ENCODE measurements at places on chromosomes 2 and 18. TPM values are rescaled to one million over a fixed set of nuclear protein-coding genes. Genes with fewer than 3 reads are reported as not detected.

Gene TUBA3E
- not detected for total RNA-seq

Gene ALPI
- not detected for total RNA-seq

Gene SOWAHC
- total RNA-seq: 1.7 TPM

Gene UNC80
- not detected for total RNA-seq

Gene ANKRD30B
- total RNA-seq: not detected

Gene RAX
- total RNA-seq: 0.32 TPM

Gene CLHC1
- 12.3 TPM for total RNA-seq

Gene TBR1
- not detected for total RNA-seq

Gene KCNE4
- total RNA-seq: not detected

- H3K27ac ChIP-seq: no peak overlapping the region
- no peak overlapping the region for H3K4me3 ChIP-seq
- no peaks in the 10 kb centered on the region for H3K4me1 ChIP-seq
- H3K36me3 ChIP-seq: no peaks in the 10 kb centered on the region
- no peak for DNase-seq
Observed at GRCh38 chr2:238975408-238975807, 127.5 kb downstream of the TWIST2 start.

- peaks cover 32% of the 10 kb centered on the region for H3K4me1 ChIP-seq
- no peak overlapping the region for H3K4me3 ChIP-seq
- DNase-seq: no peak
Observed at GRCh38 chr2:30149976-30150375, 3.2 kb downstream of the YPEL5 start.

DNA sequence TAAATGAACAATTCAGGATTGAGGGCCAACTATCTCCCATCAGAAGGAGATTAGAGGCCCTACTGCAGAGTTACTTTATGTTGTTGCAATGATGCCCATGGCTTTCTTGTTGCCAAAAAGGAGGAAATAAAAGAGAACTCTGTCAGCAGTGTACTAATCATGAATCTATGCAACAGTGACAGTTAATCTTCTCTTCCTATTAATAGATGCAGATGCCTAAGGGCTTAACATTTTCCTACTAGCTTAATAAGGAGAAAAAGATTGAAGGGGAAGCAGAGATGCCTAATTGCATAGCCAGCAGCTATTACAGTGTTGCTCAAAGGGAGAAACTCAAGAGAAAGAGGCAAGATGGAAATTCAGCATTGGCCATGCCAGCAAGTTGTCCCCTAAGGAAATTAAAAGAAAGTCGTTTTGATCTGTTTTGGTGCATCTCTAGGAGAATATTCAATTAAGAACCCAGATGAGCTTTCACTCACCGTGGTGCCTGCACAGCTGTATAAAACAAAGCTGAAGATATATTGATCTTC, 107.1 kb upstream of the KCNJ3 start:
- no peaks in the 10 kb centered on the region for H3K27me3 ChIP-seq
- no peak overlapping the region for H3K27ac ChIP-seq
- DNase-seq: no peak
- H3K4me1 ChIP-seq: no peaks in the 10 kb centered on the region
- H3K36me3 ChIP-seq: no peaks in the 10 kb centered on the region
- no peak overlapping the region for H3K4me3 ChIP-seq

DNA sequence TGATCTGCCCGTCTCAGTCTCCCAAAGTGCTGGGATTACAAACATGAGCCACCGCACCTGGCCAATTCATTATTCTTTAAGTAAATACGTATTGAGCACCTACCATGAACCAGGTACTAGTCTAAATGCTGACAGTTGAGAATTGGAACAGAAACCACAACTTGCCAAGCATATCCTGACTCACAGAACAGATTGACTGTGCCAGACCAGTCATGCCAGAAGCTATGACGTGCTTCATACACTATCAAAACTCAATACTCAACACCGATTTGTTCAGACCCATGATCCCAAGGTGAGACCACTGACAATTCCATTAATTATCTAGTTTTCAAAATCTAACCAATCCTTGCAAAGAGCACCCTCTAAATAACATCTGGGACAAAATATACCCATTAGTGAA, 148.6 kb downstream of the B3GNT2 start:
- no peak overlapping the region for H3K27ac ChIP-seq
- no peaks in the 10 kb centered on the region for H3K36me3 ChIP-seq
- no peaks in the 10 kb centered on the region for H3K27me3 ChIP-seq
- DNase-seq: no peak

GRCh38 chr2:164705412-164706167, 84.3 kb upstream of the GRB14 start:
- no peaks in the 10 kb centered on the region for H3K4me1 ChIP-seq
- H3K27ac ChIP-seq: no peak overlapping the region
- no peaks in the 10 kb centered on the region for H3K27me3 ChIP-seq
- no peak overlapping the region for H3K4me3 ChIP-seq

DNA sequence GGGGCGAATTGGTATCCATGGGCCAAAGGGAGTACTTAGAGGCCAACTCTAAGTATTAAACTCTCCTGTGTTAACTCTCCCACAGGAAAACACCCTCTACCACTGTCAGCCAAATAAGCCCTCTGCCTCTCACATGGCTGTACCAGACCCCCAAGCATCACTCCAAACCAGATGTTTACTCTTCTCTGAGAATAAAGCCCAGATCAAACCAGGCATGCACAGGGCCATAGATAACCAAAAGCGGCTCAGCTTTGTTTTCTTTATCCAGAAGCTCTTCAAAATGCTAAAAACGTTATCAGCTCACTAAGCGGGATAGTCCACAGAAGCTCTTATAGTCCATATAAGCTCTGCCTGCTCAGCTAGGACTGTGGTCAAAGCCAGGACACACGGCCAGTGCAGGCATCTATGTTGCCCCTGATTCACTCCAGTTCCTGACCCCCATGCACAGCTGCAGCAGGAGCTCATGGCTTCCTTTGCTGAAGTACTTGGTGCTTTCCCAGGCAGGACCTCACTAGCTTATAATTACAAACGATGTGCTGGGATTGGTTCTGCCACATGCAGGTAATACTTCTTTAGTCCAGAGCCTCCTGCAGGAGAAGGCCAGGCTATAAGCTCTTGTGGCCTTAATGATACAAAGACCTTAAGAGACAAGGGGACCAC, 21.0 kb upstream of the SEMA4C start:
- no peak for DNase-seq
- peaks cover 22% of the 10 kb centered on the region for H3K4me1 ChIP-seq
- no peaks in the 10 kb centered on the region for H3K36me3 ChIP-seq
- H3K4me3 ChIP-seq: no peak overlapping the region
- H3K27me3 ChIP-seq: peaks cover 1% of the 10 kb centered on the region

GRCh38 chr2:241603686-241604085, 33.3 kb downstream of the THAP4 start:
- H3K27me3 ChIP-seq: no peaks in the 10 kb centered on the region
- no peak for DNase-seq
- H3K4me1 ChIP-seq: peaks cover 4% of the 10 kb centered on the region
- no peak overlapping the region for H3K4me3 ChIP-seq

DNA sequence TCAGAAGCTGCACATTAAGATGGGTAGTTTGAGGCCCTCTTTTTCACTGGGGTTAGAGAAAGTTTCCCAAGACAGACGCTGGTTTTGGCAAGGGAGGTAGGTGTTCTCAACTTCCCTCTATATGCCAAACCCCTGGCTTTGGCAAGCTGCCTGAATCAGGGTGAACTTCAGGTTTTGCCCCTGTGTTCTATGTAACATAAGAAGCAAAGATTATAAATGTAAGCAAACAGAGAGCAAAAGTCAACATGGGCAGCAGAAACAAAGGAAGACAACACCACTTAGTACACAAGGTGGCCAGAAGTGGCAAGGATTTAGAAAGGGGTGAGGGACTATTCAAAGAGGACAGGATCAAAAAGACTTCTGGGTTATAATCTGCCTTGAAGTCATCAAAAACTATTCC, 70.5 kb upstream of the TFCP2L1 start:
- H3K36me3 ChIP-seq: peaks cover 48% of the 10 kb centered on the region
- H3K4me1 ChIP-seq: peaks cover 6% of the 10 kb centered on the region
- no peaks in the 10 kb centered on the region for H3K27me3 ChIP-seq
- no peak for DNase-seq

GRCh38 chr2:201156036-201156435, 26.9 kb upstream of the CASP10 start:
- no peak overlapping the region for H3K27ac ChIP-seq
- peaks cover 21% of the 10 kb centered on the region for H3K4me1 ChIP-seq
- peaks cover 79% of the 10 kb centered on the region for H3K36me3 ChIP-seq
- no peak for DNase-seq
- no peak overlapping the region for H3K4me3 ChIP-seq
- H3K27me3 ChIP-seq: no peaks in the 10 kb centered on the region

DNA sequence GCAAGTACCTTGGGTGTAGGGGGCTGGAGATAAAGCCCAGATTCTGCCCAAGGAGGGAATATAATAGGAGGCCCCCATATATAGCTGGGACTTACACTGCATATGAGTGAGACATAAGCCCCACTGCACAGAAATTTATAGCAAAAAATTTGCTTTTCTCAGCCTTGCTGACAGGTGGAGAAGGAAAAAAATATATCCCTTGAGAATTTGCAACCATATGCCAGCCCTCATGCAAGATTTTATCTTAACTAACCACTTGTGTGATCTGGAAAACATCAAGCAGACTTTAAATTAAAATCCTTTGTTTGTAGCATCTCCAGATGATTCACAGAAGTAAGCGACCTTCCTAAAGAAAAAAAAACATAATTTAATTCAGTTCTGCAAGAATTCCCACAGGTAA, 288.2 kb downstream of the BCL2 start:
- no peak for DNase-seq
- H3K4me1 ChIP-seq: no peaks in the 10 kb centered on the region
- H3K36me3 ChIP-seq: no peaks in the 10 kb centered on the region
- peaks cover 15% of the 10 kb centered on the region for H3K27me3 ChIP-seq

GRCh38 chr2:40028792-40029488, 249.9 kb upstream of the THUMPD2 start:
- peaks cover 31% of the 10 kb centered on the region for H3K36me3 ChIP-seq
- no peak for DNase-seq
- peaks cover 35% of the 10 kb centered on the region for H3K4me1 ChIP-seq
- H3K27ac ChIP-seq: no peak overlapping the region

- no peak for DNase-seq
- no peaks in the 10 kb centered on the region for H3K27me3 ChIP-seq
- H3K27ac ChIP-seq: no peak overlapping the region
- peaks cover 26% of the 10 kb centered on the region for H3K4me1 ChIP-seq
- H3K36me3 ChIP-seq: peaks cover 20% of the 10 kb centered on the region
- no peak overlapping the region for H3K4me3 ChIP-seq
Observed at GRCh38 chr2:24885221-24886125, 34.6 kb downstream of the ADCY3 start.

DNA sequence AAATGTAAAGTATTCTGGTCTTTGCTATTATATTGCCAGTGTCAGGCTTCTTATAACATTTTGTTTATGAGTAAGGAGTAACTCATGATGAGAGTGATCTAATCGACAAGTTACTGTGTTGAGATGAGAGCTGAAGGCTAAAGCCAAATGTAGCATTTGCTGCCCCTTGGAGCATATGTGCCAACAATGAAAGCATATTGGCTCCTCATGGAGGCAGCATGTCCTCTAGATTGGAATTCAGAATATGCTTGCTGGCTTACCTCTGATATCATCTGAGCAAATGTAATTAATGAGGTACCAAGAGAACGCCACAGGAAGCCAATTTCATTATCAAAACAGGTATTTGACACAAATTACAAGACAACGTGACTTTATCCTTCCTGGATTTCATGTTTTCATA, 781.1 kb upstream of the FSHR start:
- H3K36me3 ChIP-seq: no peaks in the 10 kb centered on the region
- DNase-seq: no peak
- H3K4me1 ChIP-seq: peaks cover 2% of the 10 kb centered on the region
- H3K27me3 ChIP-seq: no peaks in the 10 kb centered on the region

GRCh38 chr2:119264781-119265692, 41.4 kb downstream of the STEAP3 start:
- no peak for DNase-seq
- no peak overlapping the region for H3K27ac ChIP-seq
- H3K27me3 ChIP-seq: peaks cover 13% of the 10 kb centered on the region
- H3K4me3 ChIP-seq: no peak overlapping the region

GRCh38 chr18:50616484-50617048, 56.7 kb downstream of the MAPK4 start:
- DNase-seq: no peak
- no peaks in the 10 kb centered on the region for H3K27me3 ChIP-seq
- no peaks in the 10 kb centered on the region for H3K36me3 ChIP-seq
- no peak overlapping the region for H3K4me3 ChIP-seq

DNA sequence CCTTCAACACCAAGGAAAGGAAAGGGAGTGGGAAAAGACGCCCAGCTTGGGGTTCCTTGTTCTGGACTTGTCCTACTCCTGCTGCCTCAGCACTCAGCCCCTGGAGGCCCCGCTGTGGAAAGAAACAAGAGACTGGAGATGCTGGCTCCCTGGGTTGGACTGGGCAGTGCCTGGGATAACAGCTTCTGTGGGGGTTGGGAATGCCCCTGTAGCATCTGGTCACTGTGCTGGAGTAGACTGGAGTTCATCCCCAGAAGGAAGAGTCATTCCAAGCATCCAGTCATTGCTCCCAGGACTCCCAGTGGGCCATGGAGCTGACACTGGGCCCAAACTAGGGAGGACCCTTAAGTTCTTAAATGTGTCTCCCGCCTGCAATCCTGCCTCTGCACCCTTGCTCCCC, 129.3 kb upstream of the HAAO start:
- peaks cover 1% of the 10 kb centered on the region for H3K27me3 ChIP-seq
- DNase-seq: no peak
- H3K4me3 ChIP-seq: no peak overlapping the region
- H3K27ac ChIP-seq: no peak overlapping the region
- H3K4me1 ChIP-seq: peaks cover 2% of the 10 kb centered on the region

GRCh38 chr2:202096736-202097135, 23.7 kb downstream of the KIAA2012 start:
- H3K27ac ChIP-seq: no peak overlapping the region
- H3K4me3 ChIP-seq: no peak overlapping the region
- no peak for DNase-seq
- no peaks in the 10 kb centered on the region for H3K4me1 ChIP-seq

GRCh38 chr2:6011921-6012320, 319.7 kb downstream of the SOX11 start:
- no peak for DNase-seq
- H3K4me1 ChIP-seq: no peaks in the 10 kb centered on the region
- H3K36me3 ChIP-seq: no peaks in the 10 kb centered on the region
- no peak overlapping the region for H3K4me3 ChIP-seq
- no peaks in the 10 kb centered on the region for H3K27me3 ChIP-seq

- no peaks in the 10 kb centered on the region for H3K36me3 ChIP-seq
- H3K27ac ChIP-seq: no peak overlapping the region
- H3K27me3 ChIP-seq: peaks cover 4% of the 10 kb centered on the region
- H3K4me1 ChIP-seq: peaks cover 3% of the 10 kb centered on the region
- H3K4me3 ChIP-seq: no peak overlapping the region
Observed at GRCh38 chr2:240236217-240237111, 96.0 kb upstream of the OTOS start.

DNA sequence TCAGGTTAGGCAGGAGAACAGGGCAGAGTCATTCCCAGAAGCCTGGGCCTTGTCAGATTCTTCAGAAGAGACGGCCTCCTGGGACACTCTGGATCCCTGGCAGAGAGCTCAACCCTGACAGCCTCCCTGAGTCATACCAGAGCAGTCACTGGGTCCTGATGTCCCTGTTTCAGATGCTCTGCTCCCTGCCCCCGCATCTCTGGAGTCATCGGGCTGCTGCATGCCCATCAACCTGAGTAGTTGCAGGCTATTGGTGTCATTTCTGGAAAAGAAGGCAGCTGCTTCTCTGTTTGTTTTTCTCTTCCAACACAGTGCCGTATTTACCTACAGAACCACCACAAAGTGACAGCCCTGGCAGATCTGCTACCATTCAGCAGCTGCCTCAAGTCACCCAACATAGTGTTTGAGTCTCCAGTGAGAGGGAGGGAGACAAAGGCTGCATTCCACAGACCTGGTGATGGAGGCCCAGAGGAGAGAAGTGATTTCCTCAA, 145.1 kb downstream of the B3GNT2 start:
- H3K27me3 ChIP-seq: no peaks in the 10 kb centered on the region
- H3K4me3 ChIP-seq: no peak overlapping the region
- H3K27ac ChIP-seq: no peak overlapping the region
- no peak for DNase-seq
- H3K36me3 ChIP-seq: no peaks in the 10 kb centered on the region
